COR-L47 (cell line): ENCODE measurements at places on chromosomes 7 and 10.

- DNase-seq: no peak
Measured at GRCh38 chr7:144814299-144814698, 21.6 kb downstream of the TPK1 start.

DNA sequence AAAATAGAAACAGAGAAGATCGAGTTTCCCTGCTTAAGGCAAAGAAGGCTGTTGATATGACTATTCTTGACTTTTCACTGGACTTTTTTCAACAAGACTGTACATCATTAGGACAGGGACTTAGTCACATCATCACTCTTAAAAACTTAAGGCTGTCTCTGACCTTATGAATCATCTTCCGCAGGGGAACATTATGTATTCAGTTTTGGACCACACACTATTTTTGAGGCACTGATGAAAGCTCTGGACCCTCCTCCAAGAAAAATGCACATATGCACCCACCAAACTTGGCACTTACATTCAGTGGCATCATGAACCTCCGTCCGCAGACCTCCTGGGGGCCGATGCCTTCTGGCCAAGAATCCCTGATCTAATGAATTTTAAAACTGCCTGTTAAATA is 96.4 kb downstream of the CALD1 start:
- DNase-seq: no peak

DNA sequence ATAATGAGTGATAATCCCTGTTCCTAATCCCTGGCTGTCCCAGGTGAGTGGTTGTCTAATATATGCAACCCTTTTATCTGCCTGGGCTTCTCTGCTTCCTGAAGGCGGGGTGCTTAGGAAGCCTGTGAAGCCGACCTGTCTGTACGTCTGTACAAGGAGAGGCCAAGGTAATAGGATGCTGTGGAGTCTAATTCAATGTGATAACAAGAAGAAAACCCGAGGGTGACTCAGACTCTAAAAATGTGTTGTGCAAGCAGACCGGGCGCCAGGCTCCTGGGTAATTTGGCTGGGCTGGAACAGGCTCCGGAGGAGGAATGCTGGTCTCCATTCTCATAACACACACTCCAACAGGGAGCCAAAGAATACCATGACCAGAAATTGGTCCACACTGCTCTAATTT is 43.6 kb downstream of the THNSL1 start:
- no peak for DNase-seq

GRCh38 chr7:47198159-47198558 is 383.8 kb downstream of the TNS3 start:
- no peak for DNase-seq

GRCh38 chr10:111281516-111281915 is 204.7 kb downstream of the ADRA2A start:
- no peak for DNase-seq

GRCh38 chr7:117127585-117128168 is 174.4 kb downstream of the ST7 start:
- DNase-seq: peak; percentile 50

GRCh38 chr7:3991731-3992231 is 690.3 kb upstream of the FOXK1 start:
- no peak for DNase-seq

GRCh38 chr7:49486974-49487829 is 286.2 kb upstream of the VWC2 start:
- no peak for DNase-seq

GRCh38 chr10:17506390-17506789 is 52.0 kb upstream of the ST8SIA6 start:
- no peak for DNase-seq

DNA sequence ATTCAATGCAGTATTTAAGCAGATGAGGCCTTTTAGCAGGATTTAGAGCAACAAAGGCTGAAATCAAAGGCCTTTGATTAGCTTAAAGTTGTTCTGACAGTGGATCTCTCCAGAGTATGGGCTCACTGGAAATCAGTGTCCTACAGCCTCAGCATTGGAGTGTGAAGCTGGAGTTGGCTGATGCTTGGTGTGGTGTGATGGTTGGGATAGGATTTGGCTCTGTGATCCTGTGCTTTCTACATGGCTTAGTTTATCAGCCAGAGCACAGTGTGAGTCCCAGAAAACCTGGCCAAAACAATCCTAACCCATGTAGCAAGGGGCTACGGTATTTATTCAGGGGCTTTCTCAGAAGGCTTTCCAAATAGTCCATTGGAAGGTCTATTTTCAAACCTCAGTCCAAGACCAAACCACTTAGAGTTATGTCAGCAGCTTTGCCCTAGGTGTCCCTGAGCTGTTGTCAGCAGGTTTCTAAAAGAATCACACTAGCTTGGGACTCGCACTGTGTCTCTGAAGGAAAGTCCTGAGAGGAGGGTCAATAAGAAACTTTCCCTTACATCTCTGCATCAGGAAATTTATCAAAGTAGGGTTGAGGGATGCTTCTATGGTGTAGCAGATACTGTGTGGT is 65.4 kb upstream of the ANKRD1 start:
- no peak for DNase-seq

- DNase-seq: no peak
Measured at GRCh38 chr10:97923476-97923875, 73.8 kb downstream of the GOLGA7B start.

DNA sequence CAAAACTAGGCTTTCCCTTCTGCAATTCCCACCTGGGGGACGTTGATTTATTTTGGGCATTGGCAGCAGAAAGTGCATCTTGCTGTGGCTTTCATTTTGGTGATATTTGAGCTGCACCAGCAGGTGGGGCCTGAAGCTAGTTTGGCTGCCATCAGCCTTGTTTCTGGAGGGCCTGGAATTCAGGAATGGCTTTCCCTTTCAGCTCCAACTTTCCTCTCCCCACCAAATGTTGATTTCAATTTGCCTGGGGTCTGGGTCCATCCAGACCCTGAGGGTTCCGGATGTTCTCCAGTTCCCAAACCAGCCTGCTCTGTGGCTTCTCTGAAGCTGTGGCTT is 640.4 kb downstream of the TYW1 start:
- no peak for DNase-seq

DNA sequence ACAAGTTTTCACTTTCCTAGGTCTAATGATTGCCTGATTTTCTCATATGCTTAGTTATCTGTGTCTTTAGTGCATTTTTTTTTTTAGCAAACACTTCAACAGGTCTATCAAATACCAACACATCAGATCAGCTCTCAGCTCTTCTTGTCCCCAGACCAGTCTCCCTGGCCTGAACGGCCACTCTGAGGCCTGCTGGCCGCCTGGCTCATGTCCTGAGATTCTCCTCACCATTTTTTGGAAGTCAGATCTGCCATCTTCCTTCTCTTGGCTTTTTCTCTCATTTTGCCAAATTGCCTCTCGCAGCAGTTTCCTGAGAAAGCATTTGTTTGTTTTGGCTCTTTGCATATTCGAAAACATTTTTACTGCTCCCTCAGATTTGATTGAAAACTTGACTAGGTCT is 29.3 kb downstream of the PPP2R2D start:
- no peak for DNase-seq

- no peak for DNase-seq
Measured at GRCh38 chr7:118040562-118040961, 143.4 kb upstream of the LSM8 start.

- no peak for DNase-seq
Measured at GRCh38 chr7:111672901-111673300, 110.6 kb upstream of the IMMP2L start.

DNA sequence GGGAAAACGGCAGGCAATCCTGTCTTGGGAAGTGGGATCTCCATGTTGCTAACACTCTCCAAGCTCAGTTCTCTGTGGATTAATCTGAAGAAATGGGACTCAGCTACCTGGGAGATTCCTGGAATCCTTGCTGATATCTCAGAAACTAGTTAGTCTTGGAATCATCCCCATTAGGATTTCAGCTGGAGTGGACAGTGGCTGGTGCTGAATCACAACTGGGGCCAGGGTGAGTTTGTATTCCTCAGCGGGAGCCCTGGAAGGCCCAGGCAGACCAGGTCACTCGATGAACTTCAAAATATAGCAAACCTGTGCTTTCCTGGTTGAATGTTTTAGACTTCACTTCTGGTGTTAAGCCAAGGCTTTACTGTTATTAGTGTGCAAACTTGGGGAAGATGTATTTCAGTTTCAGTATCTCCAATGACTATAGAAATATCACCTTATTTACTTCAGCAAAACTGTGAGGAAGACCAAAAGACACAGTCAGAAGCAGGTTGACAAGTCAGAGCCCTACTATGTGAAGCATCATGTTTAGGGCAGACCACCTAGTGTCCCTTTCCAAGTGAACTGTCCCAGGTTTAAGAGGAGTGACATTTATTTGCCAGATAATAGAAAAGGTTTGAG is 126.1 kb downstream of the AOAH start:
- DNase-seq: no peak

GRCh38 chr7:112185005-112185834 is 21.0 kb downstream of the DOCK4 start:
- no peak for DNase-seq

- no peak for DNase-seq
Measured at GRCh38 chr10:36608251-36608650, 517.1 kb upstream of the ANKRD30A start.
